Stimulated activated CD4-positive, alpha-beta T cell treated with anti-CD3 and anti-CD28 coated beads, Interleukin-1b, Interleukin-23, amount 100 ng/mL, for 1 hour (primary cell): ENCODE measurements at places on chromosomes 13 and 19.

GRCh38 chr13:66503890-66504289, 726.2 kb downstream of the PCDH9 start:
- no peak for DNase-seq

- no peak for DNase-seq
Measured at GRCh38 chr19:54434112-54434872, 14.7 kb upstream of the LENG8 start.

- DNase-seq, result no peak
Measured at GRCh38 chr19:19650331-19650730, 6.9 kb upstream of the GMIP start.

DNA sequence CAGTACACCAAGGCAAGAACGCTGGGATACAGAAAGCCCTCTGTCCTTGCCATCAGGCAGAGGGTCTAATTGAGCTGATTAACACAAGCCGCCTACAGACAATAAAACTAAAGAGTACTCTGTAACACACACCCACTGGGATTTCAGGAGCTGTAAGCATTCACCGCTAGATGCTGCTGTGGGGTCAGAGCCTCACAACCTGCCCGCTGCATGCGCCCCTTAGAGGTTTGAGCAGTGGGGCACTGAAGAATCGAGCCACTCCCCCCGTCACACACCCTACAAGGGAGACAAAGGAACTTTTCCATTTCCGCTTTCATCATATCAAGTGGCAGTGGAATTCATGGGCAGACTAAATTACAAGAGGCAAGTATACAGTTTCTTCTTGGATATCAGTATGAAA, 1080.6 kb downstream of the PCDH17 start:
- DNase-seq, result no peak

DNA sequence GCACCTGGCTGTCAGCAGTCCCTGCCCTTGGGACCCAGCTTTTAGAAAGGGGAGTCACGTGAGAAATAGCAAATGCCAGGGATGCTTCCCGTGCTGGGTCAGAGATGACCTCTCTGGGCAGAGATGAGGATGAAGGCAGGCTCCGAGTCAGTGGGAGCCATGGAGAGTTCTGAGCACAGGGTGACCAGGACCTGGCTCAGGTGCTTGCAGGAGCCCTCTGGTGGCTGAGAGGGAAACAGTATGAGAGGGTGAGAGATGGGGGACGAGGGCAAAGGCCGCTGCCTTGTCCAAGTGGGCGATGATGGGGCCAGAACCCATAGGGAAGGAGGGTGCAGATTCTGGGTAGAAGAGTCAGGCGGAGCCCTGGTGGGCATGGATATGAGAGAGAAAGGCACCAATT, 15.8 kb downstream of the TMED1 start:
- no peak for DNase-seq
